ENCODE measurements at places on chromosomes 11 and 22. TPM values are rescaled to one million over a fixed set of nuclear protein-coding genes. Genes with fewer than 3 reads are reported as not detected.
A peak's percentile ranks its signal among the peaks of the same experiment; 100 is the strongest.

DNA sequence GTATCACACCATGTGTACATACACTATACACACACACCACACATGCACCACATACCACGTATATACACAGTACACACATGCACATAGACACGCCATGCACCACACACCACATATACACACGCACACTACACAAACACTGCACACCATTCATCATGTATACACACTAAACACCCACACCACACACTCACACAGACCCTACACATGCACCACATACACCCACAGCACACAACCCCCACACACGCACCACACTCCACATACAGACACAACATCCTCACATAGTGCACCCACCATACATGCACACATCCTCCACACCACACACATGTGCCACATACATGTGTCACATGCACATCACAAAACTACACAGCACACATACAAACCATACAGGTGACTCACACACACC lies 397.1 kb downstream of the TBC1D22A start:
- no peak for DNase-seq

DNA sequence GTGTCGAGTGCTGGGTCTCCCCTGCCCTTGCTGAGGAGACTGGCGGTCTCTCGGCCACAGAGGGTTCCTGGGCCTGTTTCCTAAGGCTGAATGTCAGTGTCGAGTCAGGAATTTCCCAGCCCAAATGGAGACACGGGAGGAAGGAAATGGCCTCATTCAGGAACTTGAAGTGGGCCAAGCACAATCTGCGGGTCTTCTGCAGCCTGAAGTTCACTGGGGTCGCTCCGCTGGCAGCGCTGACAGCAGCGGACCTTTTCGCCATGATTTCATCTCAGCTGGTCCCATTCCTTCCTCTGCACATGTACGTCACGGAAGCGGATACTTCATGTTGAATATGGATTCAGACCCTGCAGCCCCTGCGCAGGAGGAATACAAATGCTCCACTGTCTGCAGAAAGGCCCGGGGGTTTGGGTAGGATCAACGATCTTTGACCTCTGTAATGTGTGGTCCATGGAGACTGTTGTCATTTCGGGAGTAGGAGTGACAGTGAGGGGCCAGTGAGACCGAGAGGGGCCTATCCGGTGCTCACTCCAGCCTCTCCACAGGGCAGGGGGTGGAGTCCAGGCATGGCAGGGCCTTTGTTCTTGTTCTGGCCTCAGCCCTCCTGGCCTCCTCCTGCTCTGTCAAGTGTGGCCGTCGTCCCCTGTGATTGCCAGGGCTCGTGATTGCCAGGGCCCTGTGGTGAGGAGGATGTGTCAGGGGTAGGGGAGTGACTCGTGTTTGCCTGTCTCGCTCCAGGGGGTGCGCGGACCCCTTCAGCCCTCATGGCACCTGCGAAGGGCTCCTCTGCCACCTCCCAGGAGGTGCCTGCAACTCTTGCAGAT lies 402.3 kb downstream of the TBC1D22A start:
- DNase-seq = no peak

DNA sequence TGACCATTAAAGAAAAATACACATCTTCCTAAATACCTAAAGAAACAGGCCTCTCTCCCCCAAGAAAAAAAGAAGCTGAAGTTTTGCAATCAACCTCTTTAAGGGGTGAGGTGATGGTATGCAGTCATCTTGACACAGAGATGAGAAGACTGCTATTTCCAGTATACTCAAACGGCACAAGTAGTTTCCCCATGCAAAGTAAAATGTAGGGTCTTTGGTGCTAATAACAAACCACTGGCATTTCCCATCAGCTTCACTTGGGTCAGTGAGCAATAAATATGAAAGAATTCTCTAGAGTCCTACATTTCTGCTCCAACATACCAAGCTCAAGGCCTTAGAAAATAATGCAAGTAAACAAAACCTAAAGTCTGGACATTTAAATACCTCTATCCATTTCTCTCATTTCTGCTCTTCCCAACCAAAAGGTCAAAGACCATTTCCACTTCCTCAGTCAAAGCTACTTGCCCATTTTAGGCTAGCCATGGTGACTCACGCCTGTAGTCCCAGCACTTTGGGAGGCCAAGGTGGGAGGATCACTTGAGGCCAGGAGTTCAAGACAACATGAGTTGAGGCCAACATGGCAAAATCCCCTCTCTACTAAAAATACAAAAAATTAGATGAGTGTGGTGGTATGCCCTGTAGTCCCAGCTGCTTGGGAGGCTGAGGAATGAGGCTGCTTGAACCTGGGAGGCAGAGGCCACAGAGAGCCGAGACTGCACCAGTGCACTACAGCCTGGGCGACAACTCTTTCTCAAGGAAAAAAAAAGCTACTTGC lies 39.5 kb upstream of the CHRNA10 start:
- DNase-seq = no peak

DNA sequence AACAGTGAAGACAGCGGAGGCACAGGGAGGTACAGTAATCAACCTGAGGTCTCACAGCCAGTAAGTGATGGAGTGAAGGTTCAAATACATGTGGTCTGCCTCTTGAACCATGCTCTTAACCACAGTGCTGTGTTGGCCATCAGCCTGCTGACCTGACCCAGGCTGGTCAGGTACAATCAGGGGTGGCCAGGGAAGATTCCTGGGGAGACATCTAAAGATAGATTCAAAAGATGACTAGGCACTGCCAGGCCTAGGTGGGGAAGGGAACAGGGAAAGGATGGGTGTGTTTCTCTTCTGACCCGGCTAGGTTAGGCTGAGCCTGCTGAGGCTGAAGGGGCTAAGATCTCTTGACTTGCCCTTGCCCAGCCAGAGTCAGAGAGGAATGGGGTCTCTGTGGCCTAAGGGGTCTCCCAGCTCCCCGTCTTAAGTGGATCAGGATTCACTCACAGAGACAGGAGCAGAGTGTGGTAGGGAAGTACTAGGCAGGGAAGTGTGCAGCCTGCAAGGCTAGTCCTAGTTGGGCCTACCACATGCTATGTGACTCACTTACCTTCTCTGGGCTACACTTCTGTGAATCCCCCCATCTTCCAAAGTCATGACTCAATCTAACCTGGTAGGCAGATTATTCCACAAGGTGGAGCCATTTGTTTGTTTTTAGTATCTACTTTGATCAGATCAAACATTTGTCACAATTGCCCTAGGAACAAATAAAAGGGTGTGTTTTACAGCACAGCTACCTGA lies 10.4 kb upstream of the SREBF2 start:
- peak; percentile 61 for DNase-seq

GRCh38 chr22:41022470-41023298 lies 69.7 kb upstream of the EP300 start:
- peak; percentile 82 for DNase-seq

DNA sequence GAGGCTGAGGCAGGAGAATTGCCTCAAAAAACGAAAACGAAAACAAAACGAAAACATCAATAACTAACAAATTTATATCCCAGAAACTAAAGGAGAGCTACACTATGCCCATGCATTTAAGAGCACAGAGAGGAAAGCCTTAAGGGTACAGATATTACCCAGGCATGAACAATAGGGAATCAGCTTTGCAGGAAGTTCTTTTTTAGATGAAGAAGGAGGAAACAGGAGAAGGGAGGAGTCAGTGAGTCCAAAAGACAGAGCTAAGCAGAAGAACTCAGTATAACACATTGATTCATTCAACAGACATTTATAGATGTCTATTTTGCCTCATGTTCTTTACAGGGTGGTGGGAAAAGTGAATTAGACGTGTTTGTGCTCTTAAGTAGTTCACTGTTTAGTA lies 8.3 kb downstream of the MRPL17 start:
- no peak for DNase-seq

- DNase-seq = no peak
Measured at GRCh38 chr11:14315130-14315529, 43.9 kb downstream of the RRAS2 start.

DNA sequence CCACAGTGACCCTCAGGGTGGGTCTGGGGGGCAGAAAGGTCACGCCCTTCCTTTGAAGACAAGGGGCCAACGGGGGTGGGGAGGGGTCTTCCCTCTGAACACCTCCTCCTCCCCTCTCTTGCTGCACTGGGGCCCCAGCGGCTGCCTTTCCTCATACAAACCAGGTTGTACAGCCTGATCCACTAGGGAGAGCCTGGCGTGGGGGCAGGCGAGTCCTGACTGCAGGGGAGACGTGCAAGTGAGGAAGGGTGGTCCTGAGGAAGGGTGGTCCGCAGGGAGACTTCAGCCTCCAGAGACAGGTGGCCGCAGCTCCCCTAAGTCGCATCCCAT lies 43.6 kb upstream of the LINC01488 start:
- no peak for DNase-seq

GRCh38 chr22:25883482-25884033 lies 141.6 kb downstream of the MYO18B start:
- DNase-seq = no peak

- DNase-seq = peak; percentile 81
Measured at GRCh38 chr11:34174412-34175041, 69.1 kb downstream of the NAT10 start.

DNA sequence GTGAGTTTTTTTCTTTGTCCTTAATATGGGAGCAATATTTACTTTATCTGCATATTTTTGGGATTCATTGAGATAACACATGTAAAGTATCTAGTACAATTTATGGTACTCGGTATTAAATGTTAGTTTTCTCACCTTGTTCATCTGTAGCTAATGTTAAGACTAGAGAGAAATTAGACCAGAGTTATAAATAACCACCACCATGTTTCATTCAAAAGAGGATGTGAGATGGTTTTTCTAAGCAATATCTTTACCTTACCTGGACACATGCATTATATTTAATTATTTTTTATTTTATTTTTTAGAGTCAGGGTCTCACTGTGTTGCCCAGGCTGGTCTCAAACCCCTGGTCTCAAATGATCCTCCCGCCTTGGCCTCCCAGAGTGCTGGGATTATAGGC lies 18.4 kb downstream of the ARHGAP42 start:
- DNase-seq = no peak

- no peak for DNase-seq
Measured at GRCh38 chr11:119567688-119568582, 145.0 kb upstream of the THY1 start.

DNA sequence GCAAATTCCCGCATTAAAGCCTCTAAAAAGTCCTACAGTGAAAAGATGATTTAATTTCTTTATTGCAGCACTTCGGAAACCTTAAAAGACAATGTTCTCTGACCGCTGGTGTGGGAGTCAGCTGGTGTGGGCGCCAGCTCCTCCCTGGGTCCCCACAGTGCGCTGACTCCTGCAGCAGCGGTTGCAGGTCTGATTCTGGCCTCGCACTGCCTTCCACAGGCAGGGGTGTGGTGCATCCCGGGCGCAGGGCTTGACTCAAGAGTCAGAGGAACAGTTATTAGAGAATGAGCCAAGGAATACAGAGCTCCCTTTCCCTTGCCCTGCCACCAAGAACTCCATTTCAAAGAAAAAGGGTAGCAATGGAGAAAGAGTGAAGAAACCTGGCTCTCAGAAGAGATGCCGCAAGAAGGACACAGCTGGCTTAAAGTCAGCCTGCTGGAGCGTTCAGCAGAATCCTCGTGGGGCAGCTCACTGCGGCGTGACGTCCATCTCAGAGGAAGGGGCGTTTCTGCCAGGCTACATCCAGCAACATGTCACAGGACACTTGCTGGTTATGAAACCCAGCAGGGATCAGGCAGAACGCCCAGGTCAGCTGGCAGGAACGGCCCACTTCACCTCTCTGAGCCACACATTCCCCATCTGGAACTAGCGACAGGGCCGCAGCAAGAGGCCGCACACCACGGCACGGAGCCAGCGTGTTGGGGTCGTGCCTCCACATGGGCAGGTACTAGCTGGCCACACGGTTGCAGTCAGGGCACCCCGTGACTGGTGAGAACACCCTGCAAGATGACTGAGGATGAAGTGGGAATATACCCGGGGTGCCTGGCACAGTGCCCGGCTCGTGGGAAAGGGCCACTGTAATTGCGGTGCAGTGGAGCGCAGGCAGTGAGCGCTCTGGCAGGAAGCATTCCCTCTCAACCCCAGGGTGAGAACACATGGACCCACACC lies 18.1 kb upstream of the EFCAB6 start:
- no peak for DNase-seq

DNA sequence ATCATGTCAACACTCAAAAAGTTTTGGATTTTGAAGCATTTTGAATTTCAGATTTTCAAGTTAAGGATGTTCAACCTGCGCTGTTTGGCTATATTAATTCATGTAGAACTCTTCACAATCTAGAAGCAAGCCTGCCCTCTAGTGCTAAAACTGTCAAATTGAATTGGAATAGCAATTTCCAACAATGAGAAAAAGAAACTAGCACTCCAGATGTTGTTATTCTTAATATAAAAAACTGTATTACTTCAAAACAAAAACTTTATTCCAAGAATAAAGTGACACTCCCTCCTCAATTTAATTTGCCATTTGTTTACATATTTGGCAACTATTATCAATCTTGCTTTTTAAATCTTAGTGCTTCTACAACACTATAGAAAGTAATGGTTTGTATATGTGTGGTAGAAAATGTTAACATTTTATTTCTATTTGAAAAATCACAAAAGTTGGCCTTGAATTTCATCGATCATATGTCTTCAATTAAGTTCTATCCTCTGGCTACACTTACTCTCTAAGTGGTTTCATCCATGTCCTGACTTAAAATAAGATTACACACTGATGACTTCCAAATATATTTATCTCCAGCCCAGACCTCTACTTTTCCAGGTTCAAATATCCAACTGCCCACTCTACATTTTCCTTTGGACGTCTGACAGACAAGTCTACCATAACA lies 36.6 kb downstream of the DCUN1D5 start:
- DNase-seq = peak; percentile 26

GRCh38 chr11:25377466-25377865 lies 880.6 kb downstream of the LUZP2 start:
- DNase-seq = no peak

- DNase-seq = no peak
Measured at GRCh38 chr22:30457981-30458380, 13.8 kb downstream of the SEC14L3 start.

GRCh38 chr11:33001281-33001680 lies 14.4 kb upstream of the DEPDC7 start:
- DNase-seq = no peak

GRCh38 chr11:112694813-112695212 lies 266.4 kb upstream of the NCAM1 start:
- no peak for DNase-seq

P2RY6 gene
- total RNA-seq = not detected

OR4D5 gene
- not detected for total RNA-seq

FOXRED1 gene
- total RNA-seq = 34.8 TPM

APOL4 gene
- total RNA-seq = 0.57 TPM

MMP12 gene
- not detected for total RNA-seq

P2RX6 gene
- 0.27 TPM for total RNA-seq

SAA4 gene
- not detected for total RNA-seq

VPREB1 gene
- not detected for total RNA-seq

GNG3 gene
- not detected for total RNA-seq

ROBO3 gene
- 12.1 TPM for total RNA-seq
